ENCODE measurements at places on chromosomes 6 and 20. TPM values are rescaled to one million over a fixed set of nuclear protein-coding genes. Genes with fewer than 3 reads are reported as not detected.
A peak's percentile ranks its signal among the peaks of the same experiment; 100 is the strongest.

Gene FNDC11
- polyA plus RNA-seq: 0.48 TPM

Gene ISM1
- polyA plus RNA-seq: 2.2 TPM

Gene KHDC1
- polyA plus RNA-seq: 0.52 TPM

Gene MAP1LC3A
- polyA plus RNA-seq: 2.9 TPM

DNA sequence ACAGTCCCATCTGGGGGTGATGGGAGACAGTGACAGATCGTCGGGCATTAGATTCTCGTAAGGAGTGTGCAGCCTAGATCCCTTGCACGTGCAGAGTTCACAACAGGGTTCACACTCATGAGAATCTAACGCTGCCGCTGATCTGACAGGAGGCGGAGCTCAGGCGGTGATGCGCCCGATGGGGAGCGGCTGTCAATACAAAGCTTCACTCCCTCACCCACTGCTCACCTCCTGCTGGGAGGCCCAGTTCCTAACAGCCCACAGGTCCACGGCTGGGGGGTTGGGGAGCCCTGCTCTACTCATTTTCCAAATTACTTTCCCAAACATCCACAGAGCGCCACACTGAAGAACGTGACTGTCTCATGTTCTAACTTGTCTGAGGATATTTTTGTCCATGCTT is 25.3 kb downstream of the CTCFL start:
- no peak overlapping the region for H3K27ac ChIP-seq
- H3K4me3 ChIP-seq: no peak overlapping the region
- no peak for DNase-seq
- peaks cover 2% of the 10 kb centered on the region for H3K4me1 ChIP-seq
- peaks cover 20% of the 10 kb centered on the region for H3K27me3 ChIP-seq
- H3K36me3 ChIP-seq: no peaks in the 10 kb centered on the region

DNA sequence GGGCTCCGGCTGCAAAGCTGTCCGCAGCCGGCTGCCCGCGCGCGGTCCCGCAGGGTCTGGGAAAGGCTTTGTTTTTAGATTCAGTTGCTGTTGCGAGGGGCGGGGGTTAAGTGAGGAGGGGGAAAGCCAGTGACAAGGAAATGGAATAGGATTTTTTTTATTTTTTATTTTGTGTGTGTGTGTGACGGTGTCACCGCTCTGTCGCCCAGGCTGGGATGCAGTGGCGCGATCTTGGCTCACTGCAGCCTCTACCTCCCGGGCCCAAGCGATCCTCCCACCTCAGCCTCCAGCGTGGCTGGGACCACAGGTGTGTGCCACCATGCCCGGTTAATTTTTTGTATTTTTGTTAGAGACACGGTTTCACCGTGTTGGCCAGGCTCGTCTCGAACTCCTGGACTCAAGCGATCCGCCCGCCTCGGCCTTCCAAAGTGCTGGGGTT is 615 bp upstream of the UBE2J1 start:
- peaks cover 4% of the 10 kb centered on the region for H3K27me3 ChIP-seq
- peaks cover 11% of the 10 kb centered on the region for H3K4me1 ChIP-seq
- peak overlapping the region; percentile 94 for H3K4me3 ChIP-seq
- no peaks in the 10 kb centered on the region for H3K36me3 ChIP-seq
- DNase-seq: no peak

DNA sequence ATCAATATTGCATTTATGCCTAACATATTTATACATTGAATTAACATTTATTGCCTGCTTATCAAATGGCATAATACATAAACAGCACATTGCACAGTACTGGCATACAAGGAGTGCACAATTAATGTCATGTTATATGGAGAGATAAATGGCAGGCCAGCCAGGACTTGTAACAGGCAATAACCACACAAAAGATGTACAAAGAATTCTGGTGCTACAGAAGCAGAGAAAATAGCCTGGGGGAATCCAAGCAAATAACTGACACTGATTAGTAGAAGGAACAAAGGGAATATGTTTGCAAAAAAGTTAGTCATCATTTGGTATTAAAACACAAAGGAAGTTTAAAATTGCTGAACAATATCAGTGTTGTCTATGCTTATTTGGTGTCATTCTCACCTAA is 27.3 kb downstream of the COL21A1 start:
- H3K36me3 ChIP-seq: no peaks in the 10 kb centered on the region
- H3K27me3 ChIP-seq: no peaks in the 10 kb centered on the region
- peak; percentile 83 for DNase-seq
- peaks cover 20% of the 10 kb centered on the region for H3K4me1 ChIP-seq
- H3K4me3 ChIP-seq: no peak overlapping the region

DNA sequence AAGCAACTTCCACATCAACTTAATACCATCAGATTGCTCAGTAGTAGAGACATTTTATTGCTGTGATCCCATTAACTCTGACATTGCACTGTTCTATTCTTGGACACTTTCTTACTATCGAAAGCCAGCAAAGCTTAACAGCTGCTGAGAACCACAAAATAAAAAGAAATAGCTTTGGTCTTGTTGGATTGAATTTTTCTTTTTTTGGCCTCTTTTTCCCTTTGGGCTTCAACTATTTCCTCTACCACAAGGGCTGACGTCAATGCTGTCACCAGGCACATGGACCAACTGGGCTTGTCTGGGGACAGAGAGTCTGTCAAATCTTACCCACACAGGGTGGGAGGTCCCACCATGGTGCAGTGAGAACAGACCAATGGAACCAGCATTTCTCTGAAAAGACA is 63.4 kb upstream of the ENPP5 start:
- no peak overlapping the region for H3K27ac ChIP-seq
- H3K27me3 ChIP-seq: no peaks in the 10 kb centered on the region
- H3K4me3 ChIP-seq: no peak overlapping the region

DNA sequence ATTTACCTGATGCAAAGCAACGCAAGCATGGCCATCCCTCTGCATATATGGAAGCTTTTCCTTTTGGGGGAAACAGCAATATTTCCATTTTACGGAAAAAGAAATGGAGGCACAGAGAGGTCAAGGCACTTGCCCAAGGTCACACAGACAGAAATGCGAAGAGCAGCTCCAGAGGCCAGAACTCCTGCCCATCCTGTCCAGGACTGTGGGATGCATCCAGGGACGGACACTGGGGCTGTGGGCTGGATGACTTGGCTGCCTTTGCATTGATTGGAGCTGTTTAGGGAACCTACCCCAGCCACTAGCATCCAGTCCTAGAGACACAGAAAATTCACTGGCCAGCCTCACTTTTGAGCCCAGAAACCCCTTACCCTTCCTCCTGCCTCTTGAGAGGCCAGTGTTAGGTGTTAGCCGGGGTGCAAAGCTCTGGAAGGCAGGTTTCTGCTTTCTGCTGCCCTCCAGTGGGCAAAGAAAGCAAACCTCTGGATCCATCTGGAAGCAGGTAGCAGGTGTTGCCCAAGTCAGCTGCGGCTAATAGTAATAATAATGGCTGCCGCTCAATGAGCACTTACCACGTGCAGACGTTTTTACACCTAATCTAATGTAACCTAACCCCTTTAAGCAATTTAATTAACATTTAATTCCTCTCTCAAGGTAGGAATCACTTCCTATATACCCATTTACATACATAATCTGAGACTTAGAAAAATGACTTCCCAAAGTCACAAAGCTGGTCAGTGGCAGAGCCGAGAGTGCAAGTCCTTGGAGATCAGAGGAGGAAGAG is 31.7 kb upstream of the CCN5 start:
- no peak overlapping the region for H3K4me3 ChIP-seq
- no peak overlapping the region for H3K27ac ChIP-seq
- no peaks in the 10 kb centered on the region for H3K36me3 ChIP-seq

DNA sequence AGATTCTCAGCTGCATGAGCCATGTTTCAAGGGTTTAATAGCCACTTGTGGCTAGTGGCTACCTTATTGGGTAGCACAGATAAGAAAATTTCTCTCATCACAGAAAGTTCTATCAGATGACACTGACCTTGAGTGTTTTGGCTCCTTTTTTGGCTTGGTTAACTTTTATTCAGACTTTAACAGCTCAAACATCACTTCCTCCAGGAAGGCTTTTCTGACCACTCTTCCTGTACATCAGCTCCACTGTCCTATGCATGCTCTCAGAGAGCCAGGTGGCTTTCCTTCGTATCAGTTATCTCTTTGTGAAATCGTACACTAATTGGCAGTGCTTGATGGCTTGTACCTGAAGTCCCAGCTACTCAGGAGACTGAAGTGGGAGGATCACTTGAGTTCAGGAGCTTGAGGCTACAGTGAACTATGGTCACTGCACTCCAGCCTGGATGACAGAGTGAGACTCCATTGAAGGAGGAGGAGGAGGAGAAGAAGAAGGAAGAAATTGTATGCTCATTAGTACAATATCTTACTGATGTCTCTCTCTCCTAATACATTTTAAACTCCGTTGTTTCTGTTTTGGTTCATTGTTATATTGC is 10.7 kb downstream of the MAFB start:
- H3K4me1 ChIP-seq: peaks cover 3% of the 10 kb centered on the region
- H3K27me3 ChIP-seq: no peaks in the 10 kb centered on the region
- H3K4me3 ChIP-seq: no peak overlapping the region
- no peak overlapping the region for H3K27ac ChIP-seq

- no peaks in the 10 kb centered on the region for H3K36me3 ChIP-seq
- H3K27me3 ChIP-seq: no peaks in the 10 kb centered on the region
- DNase-seq: no peak
- H3K4me1 ChIP-seq: no peaks in the 10 kb centered on the region
- H3K4me3 ChIP-seq: no peak overlapping the region
- H3K27ac ChIP-seq: no peak overlapping the region
Observed at GRCh38 chr6:135257631-135258405, 76.7 kb downstream of the MYB start.

DNA sequence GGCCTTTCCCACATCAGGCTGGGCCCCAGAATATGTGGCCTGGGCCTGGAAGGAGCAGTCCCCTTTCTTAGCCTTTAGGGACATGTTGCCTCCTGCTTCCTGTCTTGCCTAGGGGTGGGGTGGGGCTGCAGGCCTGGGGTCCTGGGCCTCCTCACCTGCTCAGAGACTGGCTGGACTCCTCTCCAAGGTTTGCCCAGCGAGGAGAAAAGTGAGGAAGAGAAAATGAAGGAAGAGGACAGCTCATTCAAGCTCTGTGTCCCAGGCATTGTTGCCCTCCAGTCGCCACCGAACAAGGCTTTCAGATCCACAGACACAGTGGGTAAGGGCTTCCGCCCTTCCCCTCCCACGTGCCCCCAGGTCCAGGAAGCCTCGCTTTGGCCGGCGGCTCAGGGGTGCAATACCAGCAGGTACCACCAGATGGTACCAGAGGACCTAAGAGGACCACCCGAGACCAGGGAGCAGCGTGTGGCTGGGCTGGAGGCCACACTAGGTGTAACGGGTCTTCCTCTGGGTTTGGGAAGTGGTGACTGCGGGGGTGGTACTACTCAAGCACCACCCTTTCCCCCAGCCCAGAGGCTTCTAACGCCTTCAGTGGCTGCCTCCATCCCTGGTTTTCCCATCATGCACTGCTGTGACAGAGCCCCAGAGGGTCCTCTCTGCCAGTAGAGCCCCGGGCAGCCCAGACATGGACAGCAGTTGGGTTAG is 5.5 kb upstream of the BAK1 start:
- no peak overlapping the region for H3K27ac ChIP-seq
- no peak overlapping the region for H3K4me3 ChIP-seq
- H3K36me3 ChIP-seq: no peaks in the 10 kb centered on the region
- DNase-seq: no peak
- peaks cover 28% of the 10 kb centered on the region for H3K4me1 ChIP-seq

DNA sequence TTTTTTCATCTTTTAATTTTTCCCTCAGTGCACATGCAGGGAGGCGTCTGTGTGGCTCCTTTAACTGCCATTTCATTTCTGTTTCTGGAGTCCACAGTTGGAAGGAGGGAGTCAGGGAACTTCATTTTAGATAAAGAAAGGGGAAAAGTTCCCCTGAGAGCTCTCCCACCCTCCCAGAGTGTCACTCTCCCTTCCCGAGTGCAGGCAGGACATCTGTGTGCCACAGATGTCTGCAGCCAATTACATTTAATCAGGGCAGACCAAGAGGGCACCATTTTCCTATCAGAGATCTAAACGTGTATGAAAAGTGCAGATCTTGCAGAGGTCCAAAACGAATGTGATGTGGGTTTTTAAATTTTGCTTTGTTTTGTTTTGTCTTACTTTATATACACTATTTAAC is 96.6 kb downstream of the PXDC1 start:
- H3K4me1 ChIP-seq: no peaks in the 10 kb centered on the region
- H3K27me3 ChIP-seq: peaks cover 4% of the 10 kb centered on the region
- no peak overlapping the region for H3K27ac ChIP-seq
- no peaks in the 10 kb centered on the region for H3K36me3 ChIP-seq
- no peak overlapping the region for H3K4me3 ChIP-seq

DNA sequence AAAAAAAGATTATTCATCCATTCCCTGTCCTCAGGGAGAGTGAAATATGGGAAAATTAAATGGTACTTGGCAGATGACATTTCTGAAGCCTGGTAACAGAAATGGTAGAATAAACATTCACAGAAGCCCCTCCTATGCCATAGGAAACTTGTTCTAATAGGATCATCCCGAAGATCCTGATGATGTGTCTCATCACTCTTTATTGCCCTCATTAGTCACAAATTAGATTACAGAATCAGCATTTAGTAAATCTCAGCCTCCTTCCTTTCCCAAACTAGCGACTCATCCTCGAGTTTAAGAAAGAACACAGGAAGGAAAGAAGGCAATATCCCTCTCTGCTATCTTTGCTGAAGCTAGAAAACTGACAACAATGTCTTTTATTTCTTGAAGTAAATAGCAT is 154.4 kb downstream of the TMEM200A start:
- H3K4me1 ChIP-seq: peaks cover 22% of the 10 kb centered on the region
- no peak overlapping the region for H3K4me3 ChIP-seq
- no peak overlapping the region for H3K27ac ChIP-seq
- no peaks in the 10 kb centered on the region for H3K27me3 ChIP-seq
- no peaks in the 10 kb centered on the region for H3K36me3 ChIP-seq

DNA sequence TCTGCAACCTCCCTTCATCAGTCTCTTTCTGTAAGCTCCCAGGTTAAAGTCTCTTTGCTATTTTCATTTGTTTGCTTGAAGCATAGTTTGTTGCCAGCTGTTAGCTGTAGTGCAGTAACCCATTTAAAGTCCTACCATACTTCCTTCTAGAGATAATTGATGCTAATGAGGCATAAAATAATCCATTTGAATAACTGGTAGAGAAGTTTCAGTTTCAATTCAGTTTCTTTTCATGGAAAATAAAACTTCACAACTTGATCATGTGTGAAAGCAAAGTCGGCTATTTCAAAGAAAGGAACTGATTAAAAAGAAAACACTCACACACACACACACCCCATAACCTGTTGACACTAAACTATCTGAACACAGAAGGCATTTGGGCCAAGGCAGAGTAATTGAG is 68.5 kb upstream of the TENT5A start:
- no peak overlapping the region for H3K4me3 ChIP-seq
- H3K27me3 ChIP-seq: no peaks in the 10 kb centered on the region
- no peaks in the 10 kb centered on the region for H3K36me3 ChIP-seq
- no peak for DNase-seq
- no peaks in the 10 kb centered on the region for H3K4me1 ChIP-seq
- H3K27ac ChIP-seq: no peak overlapping the region

GRCh38 chr6:33962246-33963027 is 158.6 kb upstream of the MLN start:
- no peak for DNase-seq
- H3K36me3 ChIP-seq: no peaks in the 10 kb centered on the region
- H3K4me1 ChIP-seq: peaks cover 40% of the 10 kb centered on the region
- H3K27me3 ChIP-seq: peaks cover 2% of the 10 kb centered on the region
- no peak overlapping the region for H3K27ac ChIP-seq
- no peak overlapping the region for H3K4me3 ChIP-seq

GRCh38 chr20:41412324-41413120 is 45.9 kb upstream of the EMILIN3 start:
- H3K27me3 ChIP-seq: no peaks in the 10 kb centered on the region
- H3K4me1 ChIP-seq: no peaks in the 10 kb centered on the region
- H3K36me3 ChIP-seq: peaks cover 28% of the 10 kb centered on the region
- no peak for DNase-seq
- no peak overlapping the region for H3K27ac ChIP-seq
